ENCODE measurements at places on chromosomes 2 and 18.

DNA sequence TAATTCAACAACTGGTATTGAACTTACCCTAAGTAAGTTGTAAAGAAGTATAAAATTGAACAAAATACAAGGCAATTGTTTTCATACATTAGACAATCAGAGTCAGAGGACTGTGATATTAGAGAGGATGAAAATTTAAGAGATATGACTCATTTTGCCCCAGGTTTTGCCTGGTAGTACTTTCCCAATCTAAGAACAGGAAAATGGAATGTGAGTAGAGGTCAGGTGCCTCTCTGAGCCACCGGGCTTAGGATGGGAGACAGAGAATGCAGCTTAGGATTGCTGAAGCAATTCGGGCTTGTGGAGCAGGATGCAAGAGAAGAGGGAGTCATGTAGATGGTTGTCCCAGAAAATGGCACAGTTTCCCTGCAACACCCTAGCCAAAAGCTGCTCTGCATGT lies 219.7 kb upstream of the CHST9 start:
- DNase-seq: no peak

- DNase-seq: no peak
Observed at GRCh38 chr18:50189160-50189559, 5.8 kb downstream of the MYO5B start.

GRCh38 chr2:187549193-187549592 lies 5.0 kb downstream of the TFPI start:
- no peak for DNase-seq

DNA sequence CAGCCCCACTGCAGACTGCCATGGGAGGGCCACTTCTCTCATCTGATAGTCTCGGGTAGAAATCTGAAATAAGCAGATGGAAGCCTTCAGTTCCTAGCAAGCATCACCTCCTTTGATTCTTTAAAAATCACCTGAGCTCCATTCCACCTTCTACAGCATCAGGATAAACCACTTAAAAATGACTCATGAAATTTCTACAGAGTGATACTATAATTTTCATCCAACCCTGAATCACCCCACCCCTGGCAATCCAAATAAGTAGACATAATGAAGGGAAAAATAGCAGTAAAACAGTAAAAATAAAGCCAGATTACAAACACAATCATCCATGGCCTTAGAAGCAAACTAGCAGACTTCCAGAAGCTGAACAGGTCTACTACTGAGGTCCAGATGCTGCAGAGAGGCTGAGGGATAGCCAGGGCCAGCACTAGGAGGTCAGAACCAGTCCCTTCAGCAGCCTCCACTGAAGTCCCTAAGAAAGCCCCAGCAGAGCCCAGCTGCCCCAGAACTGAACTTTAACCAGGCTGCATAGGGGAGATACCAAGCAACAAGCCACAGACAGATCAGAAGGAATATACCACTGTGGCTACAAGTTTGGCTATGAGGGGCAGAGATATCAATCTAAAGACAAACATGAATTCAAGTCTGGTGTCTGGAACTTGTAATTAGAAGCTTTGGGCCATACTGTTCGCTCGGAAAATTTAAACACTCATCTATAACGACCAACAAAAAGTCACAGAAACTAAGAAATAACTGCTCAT lies 54.7 kb upstream of the RNU4ATAC start:
- DNase-seq: no peak

GRCh38 chr2:158221063-158222020 lies 119.7 kb downstream of the UPP2 start:
- no peak for DNase-seq

GRCh38 chr2:213415093-213415492 lies 130.8 kb downstream of the SPAG16 start:
- DNase-seq: no peak

GRCh38 chr2:80525152-80525551 lies 220.6 kb upstream of the LRRTM1 start:
- no peak for DNase-seq

DNA sequence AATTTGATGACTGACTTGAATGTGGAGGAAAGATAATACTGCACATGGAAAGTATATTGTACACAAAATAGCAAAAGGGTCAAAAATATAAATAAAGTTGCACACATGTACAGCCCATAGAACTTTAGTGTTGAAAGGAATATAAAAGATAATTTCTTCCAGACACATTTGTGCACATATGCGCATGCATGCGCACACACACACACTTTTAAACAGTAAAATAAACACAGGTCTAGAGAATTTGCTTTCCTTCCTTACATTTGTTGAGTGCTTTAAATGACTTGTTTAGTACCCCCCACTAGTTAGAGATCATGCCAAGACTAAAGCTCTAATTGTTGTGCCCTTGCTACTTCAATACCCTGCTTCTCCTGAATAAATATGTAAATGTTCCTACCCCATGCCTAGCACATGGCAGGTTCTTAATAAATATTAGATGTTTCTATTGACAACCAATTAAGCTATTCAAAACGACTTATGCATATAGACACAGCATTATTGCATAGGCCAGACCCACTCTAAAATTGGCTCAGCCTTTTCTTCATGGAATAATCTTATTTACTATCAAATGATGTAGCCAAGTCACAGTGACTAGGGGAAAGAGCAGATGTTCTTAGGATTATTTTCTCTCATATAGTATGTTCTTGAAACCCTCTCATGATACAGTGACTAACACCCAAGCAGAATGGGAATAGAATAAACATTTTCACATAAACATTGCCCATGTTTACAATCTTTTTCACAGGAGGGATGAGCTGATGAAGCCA lies 165.5 kb upstream of the ACVR2A start:
- no peak for DNase-seq

GRCh38 chr2:29080886-29081743 lies 6.8 kb upstream of the PCARE start:
- DNase-seq: no peak

DNA sequence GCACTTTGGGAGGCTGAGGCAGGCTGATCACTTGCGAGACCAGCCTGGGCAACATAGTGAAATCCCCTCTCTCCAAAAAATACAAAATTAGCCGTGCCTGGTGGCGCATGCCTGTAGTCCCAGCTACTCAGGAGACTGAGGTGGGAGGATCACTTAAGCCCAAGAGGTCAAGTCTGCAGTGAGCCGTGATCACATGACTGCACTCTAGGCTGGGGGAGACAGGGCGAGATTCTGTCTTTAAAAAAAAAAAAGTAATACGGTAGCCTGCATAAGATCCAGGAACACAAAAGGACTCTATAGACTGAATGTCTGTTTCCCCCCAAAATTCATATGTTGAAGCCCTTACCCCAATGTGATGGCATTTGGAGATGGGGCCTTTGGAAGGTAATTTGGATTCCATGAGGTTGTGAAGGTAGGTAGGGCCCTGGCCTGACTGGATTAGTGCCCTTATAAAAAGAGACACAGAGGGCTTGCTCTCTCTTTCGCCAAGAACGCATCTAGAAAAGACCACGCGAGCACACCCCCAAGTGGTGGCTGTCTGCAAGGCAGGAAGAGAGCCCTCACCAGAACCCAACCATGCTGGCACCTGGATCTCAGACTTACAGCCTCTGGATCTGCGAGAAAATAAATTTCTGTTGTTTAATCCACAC lies 17.0 kb downstream of the MBOAT2 start:
- DNase-seq: no peak

DNA sequence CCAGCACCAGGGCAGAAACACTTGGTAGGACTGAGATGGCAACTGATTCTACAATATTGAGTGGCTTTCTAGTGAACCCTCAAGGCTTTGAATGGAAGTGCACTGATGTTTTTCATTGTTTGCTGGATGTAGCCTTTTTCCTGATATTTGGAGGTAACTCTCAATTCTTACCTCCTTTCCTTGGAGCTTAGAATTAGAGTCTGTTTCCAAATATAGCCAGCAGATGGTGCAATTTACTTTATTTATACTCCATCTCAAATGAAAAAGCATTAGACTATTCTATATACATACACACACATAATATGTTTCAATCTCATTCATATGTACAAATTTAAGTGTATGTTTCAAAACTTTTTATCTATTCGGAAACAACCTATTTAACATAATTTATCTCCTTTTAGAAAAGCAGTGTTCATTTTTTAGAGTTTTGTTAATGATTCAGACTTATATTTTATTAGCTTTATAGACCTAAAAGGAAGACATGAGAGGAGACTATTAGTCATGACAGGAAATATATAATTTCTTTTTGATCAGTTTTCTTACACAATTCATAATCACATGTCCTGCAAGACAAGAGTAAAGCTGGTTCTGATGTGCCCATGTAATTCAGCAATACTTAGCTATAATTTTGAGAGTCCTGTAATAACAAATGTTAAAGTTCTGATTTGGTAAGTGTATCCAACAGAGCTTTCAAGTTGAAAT lies 124.8 kb downstream of the NUP35 start:
- no peak for DNase-seq

- no peak for DNase-seq
Observed at GRCh38 chr2:235268535-235268934, 225.3 kb upstream of the AGAP1 start.

DNA sequence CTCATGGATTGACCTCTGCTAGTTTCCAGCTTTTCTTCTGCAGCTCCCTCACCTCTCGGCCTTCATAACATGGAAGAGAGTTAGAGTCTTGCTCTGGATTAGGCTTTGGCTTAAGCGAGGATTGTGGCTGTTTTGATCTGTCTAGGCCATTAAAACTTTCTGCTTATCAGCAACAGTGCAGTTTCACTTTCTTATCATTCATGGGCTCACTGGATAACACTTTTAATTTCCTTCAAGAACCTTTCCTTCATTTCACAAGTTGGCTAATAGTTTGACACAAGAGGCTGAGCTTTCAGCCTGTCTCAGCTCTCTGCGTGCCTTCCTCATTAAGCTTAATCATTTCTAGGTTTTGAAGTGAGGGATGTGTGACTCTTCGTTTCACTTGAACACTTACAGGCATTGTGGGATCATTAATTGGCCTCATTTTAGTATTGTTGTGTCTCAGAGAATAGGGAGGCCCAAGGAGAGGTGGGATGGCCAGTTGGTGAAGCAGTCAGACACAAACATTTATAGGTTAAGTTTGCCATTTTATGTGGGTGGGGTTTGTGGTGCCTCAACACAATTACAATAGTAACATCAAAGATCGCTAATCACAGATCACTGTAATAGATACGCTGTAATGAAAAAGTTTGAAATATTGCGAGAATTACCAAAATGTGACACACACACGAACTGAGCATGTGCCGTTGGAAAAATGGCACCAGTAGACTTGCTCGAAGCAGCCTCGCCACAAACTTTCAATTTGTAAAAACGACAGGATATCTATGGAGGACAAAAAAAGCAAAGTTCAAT lies 129.3 kb downstream of the ZNF236 start:
- DNase-seq: no peak

GRCh38 chr2:165191096-165191728 lies 12.6 kb downstream of the SCN3A start:
- no peak for DNase-seq

GRCh38 chr2:72361521-72361920 lies 213.9 kb upstream of the CYP26B1 start:
- DNase-seq: no peak

DNA sequence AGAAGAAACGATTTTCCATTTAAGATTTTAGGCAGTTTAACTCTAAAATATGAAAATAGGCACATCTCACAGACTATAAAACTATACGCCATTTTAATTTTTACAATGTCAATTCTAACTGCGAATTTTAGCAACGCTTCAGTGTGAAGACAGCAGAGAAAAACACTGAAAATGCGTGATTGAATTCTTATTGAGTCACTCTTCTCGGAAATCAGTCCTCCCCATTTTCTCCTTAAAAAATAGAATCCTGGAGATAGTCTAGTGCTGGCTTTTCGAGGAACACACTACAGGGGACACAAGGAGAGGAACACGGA lies 373 bp upstream of the TAF4B start:
- DNase-seq: no peak

GRCh38 chr2:47401789-47402554 lies 984 bp upstream of the MSH2 start:
- DNase-seq: no peak

- DNase-seq: no peak
Observed at GRCh38 chr2:233371641-233372040, 17.3 kb downstream of the DGKD start.

- no peak for DNase-seq
Observed at GRCh38 chr2:190637281-190637734, 11.6 kb upstream of the NAB1 start.

DNA sequence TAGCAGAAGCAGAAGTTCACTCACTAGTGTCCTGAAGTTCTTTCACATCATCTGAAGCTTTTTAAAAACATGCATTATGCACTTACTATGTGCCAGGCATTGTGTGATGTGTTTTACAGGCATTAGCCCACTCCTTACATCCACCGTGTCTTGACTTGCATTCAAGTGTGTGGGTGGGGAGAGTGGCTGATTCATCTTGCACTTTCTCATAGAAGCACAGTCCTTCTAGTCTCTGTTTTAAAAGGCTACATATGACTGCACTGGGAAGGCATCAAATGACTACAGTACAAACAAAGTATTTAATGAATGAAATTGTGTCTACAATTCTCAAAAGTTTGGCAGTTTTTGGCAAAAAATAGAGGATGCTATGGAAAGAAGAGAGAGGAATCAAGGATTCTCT lies 21.6 kb upstream of the DSC3 start:
- DNase-seq: no peak

Measured in NCI-H187 treated with DMSO at 0.1 percent for 48 hours (cell line).